ENCODE measurements at places on chromosomes 16 and 17.

- DNase-seq = no peak
These were observed 6.4 kb downstream of the NFE2L1 start for GRCh38 chr17:48054238-48055185.

GRCh38 chr16:9053006-9053601, 38.3 kb upstream of the HAPSTR1 start:
- DNase-seq = no peak

DNA sequence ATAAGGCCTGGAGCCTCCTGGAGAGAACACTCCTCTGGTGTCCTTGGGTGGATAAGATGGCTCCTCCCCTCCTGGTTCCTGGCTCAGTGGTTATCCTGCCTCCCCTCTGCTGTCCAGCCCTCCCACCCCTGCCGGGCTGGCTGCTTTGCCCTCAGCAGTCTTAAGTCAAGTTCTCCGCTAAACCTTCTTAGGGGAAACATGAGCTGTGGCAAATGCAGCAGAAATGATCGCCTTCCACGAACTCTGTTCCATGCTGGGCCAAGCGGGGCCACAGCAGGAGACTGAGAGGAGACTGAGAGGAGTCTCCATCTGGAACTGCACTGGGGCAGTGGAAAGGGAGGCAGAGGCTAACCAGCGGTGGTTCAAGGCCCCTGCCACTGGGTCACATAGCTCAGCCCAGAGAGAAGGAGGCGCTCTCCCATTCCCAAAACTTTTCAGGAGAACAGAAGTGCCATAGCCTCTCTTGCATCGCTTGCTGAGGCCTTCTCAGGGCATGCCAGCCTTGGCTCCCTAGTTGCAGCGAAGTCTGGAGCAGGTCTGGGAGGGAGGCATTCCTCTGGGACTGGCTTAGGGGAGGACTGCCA, 26.9 kb downstream of the TNS4 start:
- DNase-seq = no peak

- DNase-seq = no peak
These were observed 1.6 kb downstream of the ZNF629 start for GRCh38 chr16:30785126-30786106.

GRCh38 chr17:30021708-30022317, 80.4 kb downstream of the EFCAB5 start:
- DNase-seq = no peak

GRCh38 chr17:699345-699744, 15.3 kb downstream of the VPS53 start:
- no peak for DNase-seq

GRCh38 chr17:27349540-27350021, 55.7 kb downstream of the WSB1 start:
- DNase-seq = no peak

DNA sequence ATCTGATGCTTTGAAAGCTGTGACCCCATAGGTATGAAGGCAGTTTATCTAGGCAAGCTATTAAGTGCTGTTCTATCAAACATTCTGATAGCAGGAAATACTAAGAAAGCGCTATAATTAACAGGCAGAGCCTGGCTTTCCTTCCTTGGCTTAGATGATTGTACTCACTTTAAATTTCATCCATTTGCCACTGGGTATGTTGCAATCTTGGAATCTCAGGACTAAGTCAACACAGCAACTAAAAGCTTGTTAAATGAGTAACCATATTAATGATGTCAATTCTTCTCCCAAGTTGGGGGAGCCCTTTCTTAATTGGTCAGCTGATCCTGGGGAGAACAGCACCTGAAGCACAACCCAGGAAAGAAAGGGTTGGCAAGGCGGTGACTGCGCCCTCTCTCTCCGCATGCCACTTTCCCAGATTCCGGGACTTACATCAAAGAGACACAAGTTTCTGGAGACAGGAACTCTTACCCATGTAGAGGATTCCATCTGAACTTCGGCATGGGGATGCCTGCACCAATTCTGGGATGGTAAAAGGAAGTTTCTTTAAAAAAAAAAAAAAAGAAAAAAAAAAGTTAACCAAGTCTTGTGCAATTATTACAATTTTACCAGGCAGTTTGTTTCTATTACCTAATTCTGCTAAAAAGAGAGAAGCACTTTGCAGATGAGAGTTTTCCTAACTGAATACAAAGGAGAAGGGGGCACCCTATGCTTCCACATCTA, 54.4 kb upstream of the ICAM2 start:
- DNase-seq = no peak

- DNase-seq = no peak
These were observed 76.4 kb downstream of the KCNJ12 start for GRCh38 chr17:21452377-21453143.

DNA sequence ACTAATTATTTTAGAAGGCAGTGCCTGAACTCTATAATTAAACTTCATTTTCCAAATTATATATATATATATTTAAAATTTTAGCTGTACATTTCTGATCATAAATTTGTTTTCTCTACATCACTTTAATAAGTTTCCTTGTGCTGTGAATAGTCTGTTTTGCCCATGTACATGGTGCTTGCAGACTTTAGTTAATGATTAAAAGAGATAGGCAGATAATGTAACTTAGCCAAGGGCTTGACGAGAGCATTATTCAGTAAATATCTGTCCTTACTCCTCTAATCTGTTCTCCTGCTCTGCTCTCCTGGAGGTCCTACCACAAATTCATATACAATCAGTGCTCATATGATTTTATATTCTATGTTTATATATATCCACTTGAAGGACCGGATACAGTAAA, 595.2 kb upstream of the KIF2B start:
- no peak for DNase-seq

DNA sequence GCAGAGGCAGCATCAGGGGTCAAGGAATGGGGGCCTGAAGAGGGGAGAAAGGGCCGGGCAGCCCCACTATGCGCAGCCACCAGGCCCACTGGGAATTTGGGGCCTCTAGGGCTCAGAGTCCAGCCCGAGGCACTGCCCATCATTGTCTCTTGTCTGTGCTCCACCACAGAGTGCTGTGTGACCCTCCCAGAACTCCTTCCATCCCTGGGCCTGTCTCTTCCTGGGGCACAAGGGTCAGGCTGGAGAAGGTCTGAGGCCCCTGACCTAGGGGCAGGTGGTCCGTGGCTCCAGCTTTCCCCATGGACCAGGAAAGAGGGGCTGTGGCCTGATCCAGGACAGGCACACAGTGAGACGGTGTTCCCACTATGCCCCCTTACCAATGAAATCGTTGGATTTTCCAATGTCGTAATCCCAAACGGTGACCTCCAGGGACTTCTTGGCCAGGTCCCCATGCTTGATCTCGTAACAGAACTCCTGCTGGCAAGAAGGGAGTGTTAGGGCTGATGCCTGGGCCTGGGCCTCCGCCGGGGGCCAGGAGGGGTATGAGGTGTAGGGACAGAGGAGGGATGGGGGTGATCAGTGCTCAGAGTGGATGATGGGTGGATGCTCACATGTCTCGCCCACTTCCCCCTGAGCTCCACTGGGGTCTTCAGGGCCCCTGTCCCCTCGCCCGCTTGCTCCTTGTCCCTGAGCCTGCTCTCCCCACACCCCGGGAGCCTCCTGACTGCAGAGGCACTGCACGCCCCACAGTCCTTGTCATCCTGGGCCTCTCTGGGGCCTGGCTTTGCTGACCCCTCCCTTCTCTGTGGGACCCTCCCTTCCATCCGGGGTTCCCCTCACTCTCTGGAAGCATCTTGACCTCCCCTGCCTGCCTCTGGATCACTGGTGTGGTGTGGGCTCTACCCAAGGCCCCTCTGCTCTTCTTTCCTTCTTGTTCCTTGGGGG, 10.7 kb downstream of the SCGB1C2 start:
- no peak for DNase-seq

- DNase-seq = no peak
These were observed 17.2 kb downstream of the KATNB1 start for GRCh38 chr16:57752581-57753447.

DNA sequence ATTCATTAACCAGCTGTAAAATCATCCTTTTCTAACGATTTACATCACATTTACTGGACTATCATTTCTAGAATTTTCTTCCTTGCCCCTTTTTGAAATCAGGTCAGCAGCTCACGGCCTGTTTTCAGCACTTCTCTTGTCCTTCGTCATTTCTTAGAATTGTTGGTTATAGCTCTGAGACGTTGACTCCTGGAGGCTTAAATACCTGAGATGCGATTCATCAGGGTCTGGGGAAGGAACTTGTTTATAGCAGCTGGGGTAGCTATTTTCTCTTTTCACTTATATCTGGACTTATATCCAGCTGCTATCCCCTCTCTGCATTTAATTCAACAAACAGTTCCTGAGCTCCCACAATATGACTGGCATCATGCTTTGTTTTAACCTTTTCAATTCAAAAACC, 338.7 kb upstream of the TNRC6C start:
- DNase-seq = no peak

- peak; percentile 33 for DNase-seq
These were observed 875 bp downstream of the PRKCB start for GRCh38 chr16:23836404-23837311.

GRCh38 chr16:68590201-68590994, 51.3 kb downstream of the ZFP90 start:
- peak; percentile 22 for DNase-seq

- no peak for DNase-seq
These were observed 101.1 kb downstream of the MSI2 start for GRCh38 chr17:57357392-57357784.

DNA sequence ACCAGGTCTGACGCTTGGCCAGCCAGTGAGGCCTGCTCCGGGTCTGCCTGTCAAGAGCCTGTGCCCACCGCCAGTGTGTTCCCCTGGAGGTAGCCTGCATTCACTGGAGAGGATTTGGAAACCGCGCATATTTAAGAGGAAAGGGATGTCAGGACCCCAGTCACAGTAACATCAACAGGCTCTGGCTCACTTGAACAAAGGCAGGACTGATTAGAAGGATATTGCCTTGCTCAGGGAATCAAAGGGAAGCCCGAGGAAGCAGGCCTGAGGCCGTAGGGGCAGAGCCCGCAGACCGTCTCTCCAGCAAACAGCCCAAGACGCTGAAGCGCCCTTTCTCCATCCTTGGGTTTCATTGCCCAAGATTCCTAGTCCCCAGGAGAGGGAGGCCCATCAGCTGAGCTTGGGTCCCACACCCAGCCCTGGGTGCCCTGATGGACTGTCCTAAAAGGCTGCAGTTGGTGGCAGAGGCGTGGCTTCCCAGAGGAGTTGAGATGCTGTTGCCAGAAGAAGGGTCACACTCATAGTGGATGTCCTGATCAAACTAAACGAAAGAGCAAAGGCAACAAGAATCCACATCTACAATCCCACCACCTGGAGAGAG, 23.2 kb downstream of the NT5M start:
- DNase-seq = no peak

GRCh38 chr17:7508846-7509245, 24.7 kb downstream of the POLR2A start:
- DNase-seq = no peak

- DNase-seq = no peak
These were observed 339.2 kb downstream of the WWOX start for GRCh38 chr16:78438632-78439031.

DNA sequence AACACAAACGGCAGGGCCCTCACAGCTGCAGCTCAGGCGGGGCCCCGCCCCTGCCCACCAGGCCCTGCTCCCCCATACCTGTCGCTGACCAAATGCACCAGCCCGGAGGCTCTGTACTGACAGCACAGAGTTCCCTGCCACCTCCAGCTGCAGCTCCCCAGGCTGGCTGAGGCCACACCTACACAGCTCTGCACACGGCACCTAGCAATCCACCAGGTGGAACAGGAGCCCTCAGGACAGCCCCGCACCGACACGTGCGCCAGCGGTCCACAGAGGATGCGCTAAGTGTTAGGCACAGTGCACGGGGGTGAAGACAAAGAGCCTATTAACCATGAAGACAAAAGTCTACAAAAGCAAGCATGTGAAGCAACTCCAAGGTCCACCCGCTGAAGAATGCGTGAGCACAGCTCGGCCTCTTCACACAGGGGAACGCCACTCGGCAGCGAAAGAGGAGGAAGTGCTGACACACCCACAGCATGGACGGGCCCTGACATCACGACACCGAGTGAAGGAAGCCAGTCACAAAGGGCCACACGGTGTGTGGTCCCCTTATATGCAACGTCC, 5.4 kb downstream of the ZCCHC14 start:
- DNase-seq = no peak

DNA sequence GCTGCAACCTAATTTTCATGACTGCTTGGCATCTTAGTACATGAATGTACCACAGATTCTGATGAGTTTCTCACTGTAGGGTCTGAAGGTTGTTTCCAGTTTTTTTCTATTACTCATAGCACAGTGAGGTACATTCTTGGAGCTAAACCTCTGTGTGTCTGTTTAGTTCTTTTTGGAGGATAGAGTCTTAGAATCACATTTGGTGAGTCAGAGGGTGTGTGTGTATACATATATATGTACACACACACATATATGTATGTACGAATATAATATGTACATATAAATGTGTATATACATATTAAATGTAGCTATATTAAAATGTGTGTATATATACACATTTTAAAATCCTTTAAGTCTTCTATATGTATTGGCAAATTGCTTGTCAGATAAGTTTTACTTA, 72.9 kb downstream of the NTN1 start:
- DNase-seq = no peak

DNA sequence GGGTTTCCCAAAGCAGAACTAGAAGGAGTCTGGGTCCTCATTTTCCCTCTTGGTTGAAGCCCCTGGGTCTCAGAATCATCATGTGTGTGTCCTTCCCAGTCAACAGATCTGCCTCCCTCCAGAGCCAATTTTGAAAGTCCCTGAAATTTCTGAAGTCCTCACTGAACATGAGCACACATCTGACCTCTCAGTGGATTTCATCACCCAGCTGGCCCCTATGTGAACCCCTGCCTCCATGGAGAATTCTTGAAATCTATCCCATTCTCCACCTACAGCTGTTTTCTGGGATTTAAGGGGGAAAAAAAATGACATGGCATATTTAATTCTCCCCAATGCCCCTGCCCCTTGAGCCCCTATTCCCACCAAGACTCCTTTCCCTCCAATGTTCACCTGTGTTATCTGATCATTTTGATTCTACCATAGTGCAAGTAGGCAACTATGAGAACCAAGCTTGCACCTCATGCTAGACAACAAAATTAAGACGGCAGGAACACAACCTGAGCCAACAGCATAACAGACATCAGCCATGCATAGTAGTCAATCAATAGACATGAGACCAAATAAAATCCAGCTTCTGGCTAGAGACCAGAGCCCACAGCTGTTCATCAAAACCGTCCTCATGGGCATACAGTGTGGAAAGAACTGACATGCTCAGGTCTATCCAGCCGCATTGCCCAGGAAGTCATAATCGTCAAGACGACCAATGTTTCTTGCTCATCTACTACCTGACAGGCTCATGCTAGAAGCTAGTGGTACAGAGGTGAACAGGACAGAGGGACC, 14.9 kb downstream of the SOX9 start:
- no peak for DNase-seq

Data from activated effector memory CD4-positive, alpha-beta T cell treated with Interleukin-2 at 50 U/mL for 16 hours (primary cell).